ENCODE measurements at places on chromosomes 3 and 15.

DNA sequence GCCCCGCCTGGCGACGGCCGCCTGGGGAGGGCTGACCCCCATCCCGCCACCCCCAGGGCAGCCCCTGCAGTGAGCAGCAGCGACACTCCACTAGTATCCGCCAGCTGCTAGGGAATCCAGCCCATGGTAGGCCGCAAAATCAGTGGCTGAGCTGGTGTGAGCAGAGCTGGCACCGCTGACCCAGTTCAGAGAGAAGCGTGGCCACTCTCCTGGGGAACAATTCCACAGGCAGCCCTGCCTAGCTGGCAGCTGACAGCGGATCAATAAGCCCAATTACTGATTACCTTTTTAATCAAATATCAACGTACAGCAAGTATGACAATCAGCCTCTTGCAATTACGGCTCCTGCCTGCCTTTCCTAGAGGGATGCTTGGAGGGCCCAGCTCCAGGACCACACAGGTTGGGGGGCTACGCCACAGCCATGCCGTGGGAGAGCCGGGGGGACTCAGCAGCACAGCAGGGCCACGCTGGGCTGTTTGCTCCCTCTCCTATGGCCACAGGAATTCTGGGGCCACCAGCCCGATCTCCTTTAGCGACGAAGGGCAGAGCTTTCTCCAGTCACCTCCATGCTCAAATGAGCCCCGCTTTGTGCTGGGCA is 13.9 kb downstream of the DNAJB8 start:
- no peak for DNase-seq

DNA sequence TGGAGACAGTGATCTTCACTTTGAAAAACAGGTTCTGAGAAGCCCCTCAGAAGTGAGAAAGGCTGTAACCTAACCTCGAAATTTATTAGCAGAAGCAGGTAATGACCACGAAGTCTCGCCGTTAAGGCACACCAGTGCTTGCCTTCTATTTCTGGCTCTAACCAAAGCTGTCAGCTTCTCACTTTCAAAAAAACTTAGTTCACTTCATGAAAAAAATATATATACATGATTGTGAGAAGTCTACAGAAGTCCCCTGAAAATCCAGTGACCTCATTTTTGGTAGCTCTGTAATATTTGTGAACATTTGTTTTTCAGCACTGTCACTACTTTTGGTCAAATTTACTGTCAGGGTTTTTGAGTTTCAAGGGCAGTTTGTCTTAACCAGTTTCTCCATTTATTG is 19.1 kb upstream of the AKAP13 start:
- no peak for DNase-seq

- no peak for DNase-seq
Observed at GRCh38 chr3:179811321-179812095, 158.7 kb downstream of the USP13 start.

DNA sequence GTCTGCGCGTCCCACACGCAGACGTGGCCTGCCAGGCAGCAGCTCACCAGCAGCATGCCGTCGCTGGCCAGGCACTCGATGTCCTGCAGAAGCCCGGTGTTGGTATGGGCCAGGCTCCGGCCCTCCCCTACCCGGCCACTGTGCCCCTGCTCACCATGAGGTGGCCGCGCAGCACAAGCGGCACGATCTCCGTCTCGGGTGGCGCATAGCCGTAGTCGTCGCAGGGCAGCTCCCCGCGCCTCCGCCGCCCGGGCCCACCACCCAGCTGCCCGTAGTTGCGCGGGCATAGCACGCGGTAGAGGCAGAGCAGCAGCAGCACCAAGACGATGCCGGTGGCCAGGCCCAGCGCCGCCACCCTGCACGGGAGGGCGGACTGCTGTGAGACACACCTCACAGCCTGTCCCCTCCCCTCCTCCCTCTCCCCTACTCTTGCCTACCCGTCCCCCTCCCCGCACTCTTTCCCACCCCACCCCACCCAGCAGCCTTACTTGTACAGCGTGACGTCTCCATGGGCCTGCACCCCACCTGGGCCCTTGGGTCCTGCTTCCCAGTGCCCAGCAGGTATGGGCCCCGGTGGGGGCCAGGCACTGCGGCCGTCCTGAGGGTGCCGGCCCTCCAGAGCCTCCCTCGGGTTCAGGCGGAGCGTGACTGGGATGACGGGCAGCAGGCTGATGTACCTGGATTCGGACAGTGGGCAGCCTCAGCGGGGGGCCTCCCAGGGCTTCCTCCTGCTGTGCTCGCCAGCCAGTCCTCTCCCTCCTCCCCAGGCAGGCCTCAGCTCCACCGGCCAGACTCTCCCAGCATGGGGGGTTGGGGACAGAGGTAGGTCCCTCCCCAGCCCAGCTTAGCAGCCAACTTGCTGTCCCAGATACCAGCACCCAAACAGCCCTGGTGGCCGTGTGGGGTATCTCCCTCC is 37.6 kb downstream of the PTPN23 start:
- no peak for DNase-seq

DNA sequence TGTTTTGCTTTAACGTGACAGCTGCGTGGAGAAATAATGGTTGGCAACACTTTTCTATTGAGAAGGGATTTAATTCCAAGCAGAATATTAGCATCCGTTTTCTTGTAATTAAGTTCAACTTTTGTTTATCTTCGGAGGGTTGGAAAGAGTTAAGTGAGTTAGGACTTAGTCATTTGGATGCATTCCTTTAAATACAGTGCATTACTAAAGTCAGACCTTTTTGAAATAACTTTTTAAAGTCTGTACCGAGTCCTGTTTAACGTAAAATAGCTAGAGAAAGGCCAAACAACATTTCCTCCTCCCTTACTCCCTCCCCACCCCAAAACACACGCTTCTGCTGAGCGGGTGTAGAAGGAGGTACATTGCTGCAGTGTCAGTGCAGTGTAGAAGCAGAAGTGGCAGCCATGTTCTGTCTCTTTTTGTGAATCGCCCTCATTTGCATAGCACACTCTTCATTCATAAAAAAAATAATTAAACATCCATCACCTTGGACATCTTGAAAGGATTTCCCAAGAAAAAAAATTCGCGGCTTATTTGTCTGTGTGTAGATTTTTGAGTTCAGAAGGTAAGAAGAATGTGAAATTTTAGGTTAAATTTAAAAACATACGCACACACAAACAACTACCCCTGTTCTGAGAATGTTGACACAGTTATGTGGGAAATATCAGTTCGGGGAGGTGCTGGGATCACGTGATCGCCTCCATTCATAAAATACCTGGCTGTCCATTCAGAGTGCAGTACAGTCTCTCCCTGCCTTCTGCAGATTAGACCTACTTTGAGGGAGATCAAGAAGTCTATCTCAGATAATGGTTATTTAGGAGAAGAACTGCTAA is 1.6 kb downstream of the SPRED1 start:
- DNase-seq, result no peak

- no peak for DNase-seq
Observed at GRCh38 chr3:69725994-69726571, 13.2 kb upstream of the MITF start.

Data from central memory CD8-positive, alpha-beta T cell (primary cell).